NCI-H2029 treated with DMSO at 0.1 percent for 48 hours (cell line): ENCODE measurements at places on chromosomes 1 and 21.

DNA sequence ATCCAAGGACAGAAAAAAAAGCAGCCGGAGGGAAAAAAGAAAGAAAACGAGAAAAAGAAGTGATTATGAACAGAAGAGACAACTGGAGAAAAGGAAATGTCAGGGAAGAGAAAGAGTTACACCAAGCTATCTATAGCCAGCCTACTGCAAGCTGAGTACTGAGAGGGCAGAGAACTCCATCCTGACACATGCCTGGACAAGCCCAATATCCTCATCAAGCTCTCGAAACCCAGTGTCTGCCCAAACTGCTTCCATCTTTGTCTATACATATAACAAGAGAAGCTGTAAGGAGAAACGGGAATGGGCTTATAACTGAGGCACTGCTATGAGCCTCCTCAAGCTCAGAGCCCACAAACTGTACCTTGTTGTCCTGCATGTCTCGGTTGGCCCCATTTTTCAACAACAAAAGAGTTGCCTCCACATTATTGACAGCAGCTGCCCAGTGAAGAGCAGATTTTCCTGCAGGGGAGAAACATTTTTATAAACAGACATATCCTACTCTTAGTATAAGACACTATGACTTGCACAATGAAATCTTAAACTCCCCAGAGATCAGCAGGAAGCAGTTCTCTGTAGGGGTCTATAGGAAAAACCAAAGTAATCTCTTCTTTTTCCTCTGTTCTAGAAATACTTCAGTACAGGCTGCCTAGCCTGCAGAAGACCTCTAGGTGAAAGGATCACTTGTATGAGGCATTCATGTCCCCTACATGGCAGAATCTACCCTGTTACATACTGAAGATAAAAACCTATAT lies 21.2 kb upstream of the ADAM30 start:
- DNase-seq = no peak

DNA sequence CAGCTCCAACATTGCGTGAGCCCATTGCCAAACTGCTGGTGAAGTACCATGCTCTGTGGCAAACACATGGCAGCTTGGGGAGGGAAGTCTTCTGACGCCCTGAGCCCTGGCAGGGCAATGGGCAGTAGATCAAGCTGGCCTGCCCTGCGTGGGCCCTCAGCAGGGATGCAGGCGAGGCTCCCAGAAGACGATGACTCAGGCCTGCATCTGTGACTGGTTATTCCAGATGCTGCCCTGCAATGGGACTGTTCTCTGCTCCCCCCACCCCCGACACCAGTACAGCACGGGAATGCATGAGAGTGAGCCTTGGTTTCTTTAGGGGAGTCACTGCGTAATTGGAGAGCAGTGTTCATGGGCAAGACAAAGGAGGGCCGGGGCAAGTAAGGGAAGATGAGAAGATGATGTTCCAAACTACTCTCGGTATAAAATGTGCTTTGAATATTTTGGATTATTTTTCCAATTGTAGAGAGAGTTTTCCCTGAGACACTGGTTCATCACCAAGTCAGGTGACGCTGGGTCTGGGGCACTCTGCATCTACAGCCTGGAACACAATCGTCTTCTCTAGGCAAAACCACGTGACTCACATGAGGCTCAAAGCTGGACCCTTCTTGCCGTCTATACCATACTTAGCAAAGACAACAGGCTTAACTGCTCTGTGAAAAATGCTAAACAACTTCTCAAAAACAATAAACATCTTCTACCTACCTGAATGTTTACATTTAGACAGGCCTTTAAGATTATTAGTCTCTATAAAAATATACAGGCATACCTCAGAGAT lies 9.0 kb upstream of the C1orf198 start:
- DNase-seq = no peak

- no peak for DNase-seq
Measured at GRCh38 chr1:171160211-171160610, 24.9 kb upstream of the FMO2 start.

DNA sequence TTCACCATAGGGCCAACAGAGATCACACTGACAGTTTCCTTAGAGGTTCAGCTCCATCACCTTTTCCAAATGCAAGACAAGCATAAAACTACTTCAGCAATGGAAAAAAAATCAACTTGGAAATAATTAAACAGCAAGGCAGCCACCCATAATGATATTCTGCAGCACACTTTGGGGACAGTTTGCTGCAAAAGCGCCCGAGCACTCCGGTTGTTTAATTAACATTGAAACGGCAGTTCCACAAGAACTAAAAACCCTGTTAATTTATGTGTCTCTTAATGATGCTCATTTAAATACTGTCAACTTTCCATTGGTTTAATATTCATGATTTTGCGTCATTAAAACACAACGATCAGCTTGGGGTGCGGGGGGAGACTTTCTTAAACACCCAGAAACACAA lies 153.2 kb downstream of the ELAVL4 start:
- DNase-seq = no peak

DNA sequence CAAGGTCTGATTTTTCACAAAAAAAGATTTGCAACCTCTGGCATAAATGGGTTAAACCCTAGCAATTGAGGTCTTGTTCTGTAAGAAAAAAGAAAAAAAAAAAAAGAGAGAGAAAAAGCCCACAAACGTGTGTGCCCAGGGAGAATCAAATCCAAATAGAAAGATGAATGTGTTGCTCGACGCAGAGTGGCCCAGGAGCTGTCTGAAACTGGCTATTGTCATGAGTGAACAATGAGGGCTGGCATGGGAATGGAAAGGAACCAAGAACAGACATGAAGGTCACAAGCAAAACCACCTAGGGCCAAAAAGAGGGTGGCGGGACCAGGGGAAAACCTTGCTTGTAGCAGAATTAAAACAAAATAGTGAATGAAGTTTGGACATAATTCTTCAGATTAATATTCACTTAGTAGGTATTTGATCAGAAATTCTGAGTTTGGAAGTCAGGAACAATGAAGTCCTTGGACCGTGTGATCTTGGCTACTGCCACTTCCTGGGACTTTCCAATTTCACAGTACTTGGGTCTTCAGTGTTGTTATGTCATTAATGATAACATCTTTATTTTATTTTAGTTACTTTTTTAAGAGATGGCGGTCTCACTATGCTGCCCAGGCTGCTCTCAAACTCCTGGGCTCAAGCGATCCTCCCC lies 3.1 kb downstream of the ENO1 start:
- no peak for DNase-seq

GRCh38 chr1:178412400-178412770 lies 84.4 kb downstream of the CLEC20A start:
- DNase-seq = no peak

- no peak for DNase-seq
Measured at GRCh38 chr1:23394181-23394580, 24.5 kb upstream of the ZNF436 start.

- no peak for DNase-seq
Measured at GRCh38 chr1:31585736-31586365, 9.5 kb downstream of the TINAGL1 start.
